ENCODE measurements at places on chromosomes 4 and X.

DNA sequence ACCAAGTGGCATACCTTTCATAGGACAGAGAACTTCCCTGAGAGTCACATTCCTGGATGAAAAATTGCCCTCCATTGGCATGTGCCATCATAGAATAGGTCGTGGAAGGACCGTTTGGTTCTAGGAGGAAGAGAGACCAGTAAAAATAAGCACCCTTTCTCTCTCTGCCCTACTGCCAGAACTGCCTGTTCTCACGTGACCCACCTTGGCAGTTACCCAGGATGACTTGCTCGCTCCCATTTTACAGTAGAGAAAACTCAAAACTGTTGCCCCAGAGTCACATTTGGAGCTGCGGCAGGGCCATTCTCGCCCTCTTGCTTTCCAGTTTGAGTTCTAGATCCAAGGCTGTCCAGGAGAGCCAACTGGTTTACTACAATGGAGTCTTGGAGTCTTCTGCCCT lies 1.1 kb upstream of the NLGN3 start:
- DNase-seq, result no peak

DNA sequence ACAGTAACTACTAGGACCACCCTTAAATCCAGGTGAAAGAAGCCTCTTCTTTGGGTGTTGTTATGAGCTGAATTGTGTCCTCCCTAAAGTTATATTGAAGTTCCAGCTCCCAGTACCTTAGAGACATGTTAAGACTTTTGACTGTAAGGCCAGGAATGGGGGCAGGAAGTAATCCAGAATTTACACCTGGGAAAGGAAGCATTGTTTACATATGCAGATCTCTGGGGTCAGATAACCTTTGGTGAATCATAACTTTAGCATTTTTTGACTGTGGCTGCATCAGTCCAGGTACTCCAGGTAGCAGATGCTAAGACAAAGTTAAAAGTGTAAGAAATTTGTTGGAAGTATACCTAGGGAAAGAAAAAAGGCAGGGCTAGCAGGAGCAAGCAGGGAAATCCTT lies 104.9 kb upstream of the CENPE start:
- DNase-seq, result no peak

DNA sequence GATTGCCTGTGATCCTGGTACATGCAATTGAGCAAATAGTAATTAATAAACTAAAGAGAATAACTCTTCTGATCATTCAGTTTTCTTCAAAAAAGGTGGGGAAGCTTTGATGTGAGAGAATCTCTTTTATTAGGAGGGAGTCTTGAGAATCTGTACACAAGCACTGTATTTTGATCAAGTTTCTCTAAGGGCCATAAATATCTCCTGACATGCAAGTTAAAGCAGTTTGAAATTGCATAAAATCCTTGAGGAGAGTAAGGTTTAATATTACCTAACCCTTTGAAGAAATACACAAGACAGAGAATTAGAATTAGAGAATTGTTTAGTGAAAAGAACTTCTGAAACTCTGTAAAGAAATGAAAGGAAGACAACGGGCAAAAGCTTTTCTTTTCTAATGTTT lies 326.9 kb downstream of the FAT4 start:
- DNase-seq, result no peak

- DNase-seq, result no peak
These were observed 452.3 kb downstream of the ZIC3 start for GRCh38 chrX:138018145-138018799.

DNA sequence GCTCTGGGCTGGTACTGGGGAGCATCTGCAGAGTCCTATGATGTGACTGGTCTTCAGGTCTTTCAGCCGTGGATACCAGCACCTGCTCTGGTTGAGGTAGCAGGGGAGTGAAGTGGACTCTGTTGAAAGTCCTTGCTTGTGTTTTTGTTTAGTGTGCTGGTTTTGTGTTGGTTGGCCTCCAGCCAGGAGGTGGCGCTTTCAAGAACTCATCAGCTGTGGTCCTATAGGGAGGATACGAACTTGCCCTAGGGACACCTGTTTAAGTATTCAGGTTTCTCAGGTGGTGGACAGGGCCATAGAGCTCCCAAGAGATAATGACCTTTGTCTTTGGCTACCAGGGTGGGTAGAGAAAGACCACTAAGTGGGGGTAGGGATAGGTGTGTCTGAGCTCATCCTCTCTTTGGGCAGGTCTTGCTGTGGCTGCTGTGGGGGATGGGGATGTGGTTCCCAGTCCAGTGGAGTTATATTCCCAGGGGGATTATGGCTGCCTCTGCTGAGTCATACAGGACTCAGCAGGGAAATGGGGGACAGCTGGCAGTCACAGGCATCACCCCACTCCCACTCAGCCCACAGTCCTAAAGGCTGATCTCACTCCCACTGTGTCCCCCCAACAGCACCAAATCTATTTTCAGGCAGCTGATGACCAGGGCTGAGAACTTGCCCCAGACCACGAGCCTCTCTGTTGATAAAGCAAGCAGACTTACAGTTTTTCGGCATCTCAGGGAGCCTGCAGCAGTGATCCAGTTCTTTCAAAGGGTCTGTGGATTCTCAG lies 24.1 kb downstream of the MSMO1 start:
- DNase-seq, result no peak

GRCh38 chr4:183995570-183995969 lies 90.5 kb downstream of the STOX2 start:
- no peak for DNase-seq

- DNase-seq, result no peak
These were observed 487.2 kb upstream of the LCORL start for GRCh38 chr4:18508786-18509185.

- no peak for DNase-seq
These were observed 16.8 kb downstream of the AFF2 start for GRCh38 chrX:148517176-148517575.

Data from activated CD8-positive, alpha-beta T cell treated with anti-CD3 and anti-CD28 coated beads, Interleukin-2, amount 10 ng/mL, durations not matched to agents 7 days and 5 days (primary cell).